ENCODE measurements at places on chromosomes 4 and X.

DNA sequence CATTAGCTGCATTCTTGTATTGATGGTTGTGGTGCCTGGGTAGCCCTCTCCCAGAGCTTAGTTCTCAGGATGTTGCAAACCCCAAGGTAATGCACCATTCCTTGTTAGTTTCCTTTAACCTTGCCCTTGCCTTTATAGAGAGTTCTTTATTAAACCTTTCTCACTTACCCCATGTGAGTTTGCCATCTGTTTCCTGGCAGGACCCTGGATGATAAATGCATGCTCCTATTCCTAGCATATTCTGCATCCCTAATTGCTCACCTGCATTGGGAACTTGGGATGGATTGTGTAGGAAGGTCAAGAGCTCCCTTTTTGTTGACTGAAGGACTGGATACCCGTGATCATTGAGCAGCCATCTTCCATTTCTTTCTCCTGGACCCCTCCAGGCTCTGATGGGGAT, 59.9 kb upstream of the AP1S2 start:
- no peak for DNase-seq

DNA sequence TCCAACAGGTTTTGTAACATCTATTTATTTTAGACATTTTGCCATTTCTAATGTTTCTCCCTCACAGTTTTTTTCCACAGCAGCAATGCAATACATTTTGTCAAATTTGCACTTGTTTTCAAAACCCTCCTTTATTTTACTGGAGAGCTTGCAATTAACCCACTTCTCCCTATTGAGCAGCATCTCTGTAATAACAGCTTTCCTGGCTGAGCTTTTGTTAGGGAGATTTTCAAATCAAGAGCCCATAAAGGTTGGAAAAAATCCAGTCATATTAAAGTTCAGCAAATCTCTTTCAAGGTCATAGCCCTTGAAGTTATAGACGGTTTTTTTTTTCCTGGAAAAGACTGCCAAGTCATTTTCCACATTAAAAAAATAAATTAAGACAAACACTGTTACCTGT, 450.6 kb upstream of the TENM3 start:
- DNase-seq = no peak

DNA sequence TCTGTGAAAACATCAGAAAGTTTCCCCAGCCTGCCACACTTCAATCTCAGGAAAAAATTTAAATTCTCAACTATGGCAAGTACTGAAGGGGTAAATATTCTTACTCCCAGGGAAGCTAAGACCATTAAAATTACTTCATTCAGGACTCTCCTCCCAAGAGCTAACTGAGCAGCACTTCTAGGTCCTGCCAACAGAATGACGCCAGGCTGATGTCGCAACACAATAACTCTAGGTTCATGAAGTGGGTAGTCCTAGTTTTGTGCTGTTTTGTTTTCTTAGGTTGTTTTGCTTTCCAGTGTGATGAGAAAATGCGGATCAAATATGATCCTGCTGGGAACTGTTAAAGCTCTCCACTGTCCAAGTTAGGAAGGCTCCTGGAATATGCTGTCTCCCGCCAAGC, 180.0 kb downstream of the NKX6-1 start:
- no peak for DNase-seq

GRCh38 chr4:89640620-89641366, 196.2 kb downstream of the SNCA start:
- DNase-seq = no peak

DNA sequence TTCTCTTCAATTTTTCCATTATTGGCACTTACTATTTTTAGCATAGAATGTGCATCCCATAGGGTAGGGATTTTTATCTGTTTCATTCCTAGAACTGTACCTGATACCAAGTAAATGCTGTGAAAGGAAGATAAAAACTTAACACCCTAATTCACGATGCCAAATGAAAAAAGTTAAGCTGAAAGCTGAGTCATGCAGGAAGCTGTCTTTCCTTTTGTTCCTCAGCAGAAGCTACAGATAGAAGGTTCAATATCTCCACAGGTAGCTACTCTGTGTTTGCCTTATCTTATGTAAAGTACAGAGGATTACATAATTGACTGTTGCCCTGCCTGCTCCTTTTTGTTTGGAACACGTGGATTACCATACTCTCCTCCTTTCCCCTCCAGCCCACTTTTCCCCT, 77.0 kb downstream of the LRP2BP start:
- peak; percentile 33 for DNase-seq
